CD4-positive, alpha-beta T cell treated with Interleukin-6 at 100 ng/mL for 8 hours (primary cell): ENCODE measurements at places on chromosomes 13 and 19.

- no peak for DNase-seq
Measured at GRCh38 chr13:32362574-32362973, 47.3 kb downstream of the BRCA2 start.

DNA sequence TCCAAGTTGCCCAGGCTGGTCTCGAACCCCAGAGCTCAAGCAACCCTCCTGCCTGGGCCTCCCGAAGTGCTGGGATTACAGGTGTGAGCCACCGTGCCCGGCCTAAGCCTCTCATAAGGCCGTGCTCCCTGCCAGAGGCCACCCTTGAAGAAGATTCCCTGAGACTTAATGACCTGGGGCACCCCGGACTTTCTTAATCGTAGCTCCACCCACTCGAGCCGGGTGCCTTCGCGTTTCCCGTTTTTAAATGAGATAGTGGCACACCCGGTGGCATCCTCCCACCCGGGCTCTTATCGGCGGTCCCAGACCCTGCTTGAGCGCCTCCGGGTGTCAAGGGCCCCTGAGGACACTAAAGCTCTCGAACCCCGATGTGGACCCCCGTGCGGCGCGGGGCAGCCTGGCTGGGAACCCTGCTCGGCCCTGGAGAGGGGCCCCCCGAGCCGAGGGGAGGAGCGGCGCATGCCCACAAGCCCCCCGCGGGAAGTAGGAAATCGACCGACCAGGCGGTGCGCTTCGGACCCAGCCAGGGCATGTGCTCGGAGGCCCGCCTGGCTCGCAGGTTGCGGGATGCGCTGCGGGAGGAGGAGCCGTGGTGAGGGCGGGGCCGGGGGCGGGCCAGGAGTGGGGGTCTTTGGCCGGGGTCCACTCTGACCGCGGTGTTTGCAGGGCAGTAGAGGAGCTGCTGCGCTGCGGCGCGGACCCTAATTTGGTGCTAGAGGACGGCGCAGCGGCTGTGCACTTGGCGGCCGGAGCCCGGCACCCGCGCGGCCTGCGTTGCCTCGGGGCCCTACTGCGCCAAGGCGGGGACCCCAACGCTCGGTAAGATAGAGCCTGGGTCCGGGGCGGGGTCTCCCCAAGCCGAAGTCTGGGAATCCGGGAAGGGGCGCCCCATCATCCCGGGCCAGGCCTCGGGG is at the start of gene ANKLE1:
Gene ANKLE1 (plus strand): TSS at position 511 of the 914 bp plus-strand sequence. CDS start 20 bp downstream, at position 531.
- no peak for DNase-seq

- no peak for DNase-seq
Measured at GRCh38 chr19:14632286-14632685, 42.4 kb downstream of the ADGRE3 start.

GRCh38 chr13:86109107-86109506 is 309.9 kb upstream of the SLITRK6 start:
- no peak for DNase-seq

- peak; percentile 11 for DNase-seq
Measured at GRCh38 chr13:27476943-27477703, 26.8 kb upstream of the MTIF3 start.

DNA sequence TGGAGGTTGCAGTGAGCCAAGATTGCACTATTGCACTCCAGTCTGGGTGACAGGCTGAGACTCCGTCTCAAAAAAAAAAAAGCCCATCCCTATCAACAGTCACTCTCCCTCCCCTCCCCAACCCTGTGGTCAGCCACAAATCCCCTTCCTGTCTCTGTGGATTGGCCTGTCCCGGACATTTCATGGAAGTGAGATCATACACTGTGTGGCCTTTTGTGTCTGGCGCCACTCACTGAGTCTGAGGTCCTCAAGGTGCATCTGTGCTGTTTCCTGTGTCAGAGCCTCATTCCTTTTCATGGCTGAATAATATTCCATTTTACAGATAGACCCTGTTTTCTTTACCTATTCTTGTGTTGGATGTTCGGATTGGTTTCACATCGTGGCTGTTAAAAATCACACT is 149.5 kb downstream of the PTPRS start:
- no peak for DNase-seq

DNA sequence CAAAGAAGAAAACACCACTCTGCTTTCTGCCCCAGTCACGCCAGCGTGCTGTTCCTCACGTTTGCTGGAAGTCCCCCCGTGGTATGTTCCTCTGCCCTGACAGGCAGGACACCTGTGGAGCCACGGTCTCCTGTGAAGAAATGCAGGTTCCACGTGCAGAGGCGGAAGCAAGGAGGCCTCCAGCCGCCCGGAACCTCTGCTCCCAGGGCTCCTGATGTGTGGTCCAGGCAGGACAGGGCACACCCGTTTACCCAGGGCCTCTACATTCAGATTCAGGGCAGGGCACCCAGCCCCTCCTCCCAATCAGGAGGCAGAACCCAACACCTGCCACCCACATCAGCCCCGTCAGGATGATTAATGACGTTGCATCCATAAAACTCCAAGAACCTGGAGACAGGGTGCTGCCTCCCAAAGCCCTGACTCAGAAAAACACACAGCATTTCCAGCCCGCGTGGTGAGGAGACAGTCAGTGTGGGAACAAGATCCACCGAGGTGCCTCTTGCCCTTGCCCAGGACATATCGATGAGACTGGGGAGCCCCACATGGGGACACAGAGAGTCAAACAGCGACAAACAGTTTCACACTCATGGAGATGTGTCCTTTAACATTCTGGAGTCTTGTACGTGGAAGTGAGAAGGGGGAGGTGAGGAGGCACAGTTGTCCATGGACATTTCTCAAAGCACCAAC is 76.2 kb downstream of the COL4A1 start:
- DNase-seq: no peak

GRCh38 chr13:110973007-110973700 is 58.3 kb upstream of the ANKRD10 start:
- DNase-seq: no peak
